ENCODE measurements at places on chromosomes 7 and 10.
A peak's percentile ranks its signal among the peaks of the same experiment; 100 is the strongest.

- peak; percentile 11 for DNase-seq
Measured at GRCh38 chr10:116272440-116273283, at the start of gene GFRA1. GFRA1 (minus strand) TSS chr10:116273206; CDS start chr10:116272029, 1,177 bp downstream.

- peak; percentile 52 for DNase-seq
Measured at GRCh38 chr10:24448351-24448999, 239.5 kb downstream of the KIAA1217 start.

DNA sequence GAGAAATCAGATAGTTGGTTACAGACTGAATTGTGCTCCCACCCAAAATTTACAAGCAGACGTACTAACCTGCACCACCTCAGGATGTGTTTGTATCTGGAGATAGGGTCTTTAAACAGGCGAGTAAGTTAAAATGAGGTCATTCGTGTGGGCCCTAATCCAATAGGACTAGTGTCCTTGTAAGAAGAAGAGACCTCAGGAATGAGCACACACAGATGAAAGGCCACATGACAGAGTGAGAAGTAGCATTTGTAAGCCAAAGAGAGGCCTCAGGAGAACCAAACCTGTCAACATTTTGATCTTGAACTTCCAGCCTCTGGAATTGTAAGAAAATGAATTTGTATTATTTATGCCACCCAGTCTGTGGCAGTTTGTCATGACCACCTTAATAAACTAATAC is 149.5 kb upstream of the VWC2 start:
- no peak for DNase-seq

DNA sequence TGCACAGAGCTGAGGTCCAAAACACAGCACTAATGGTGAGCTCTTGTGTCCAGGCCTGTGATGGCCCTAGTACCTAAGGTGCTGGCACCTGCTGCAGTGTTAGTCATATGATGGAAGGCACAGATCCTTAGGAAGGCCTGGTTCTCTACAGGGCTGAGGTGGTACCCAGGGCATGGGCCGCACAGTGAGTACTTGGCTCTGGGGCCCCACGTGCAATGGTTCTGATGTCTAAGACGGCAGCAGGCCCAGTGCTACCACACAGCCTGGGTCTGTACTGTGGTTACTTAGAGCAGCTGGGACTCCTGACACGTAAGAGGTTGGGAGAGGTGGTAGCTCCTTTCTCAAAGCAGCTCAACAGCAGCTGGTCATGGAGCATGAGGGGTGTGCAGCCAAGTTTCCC is 70.6 kb upstream of the MAGI2 start:
- DNase-seq = no peak

GRCh38 chr10:122461729-122462532 is 578 bp downstream of the HTRA1 start:
- DNase-seq = peak; percentile 58

GRCh38 chr10:119263951-119264617 is 56.7 kb downstream of the GRK5 start:
- DNase-seq = no peak

GRCh38 chr10:133336577-133337369 is at the start of gene CALY:
CALY (minus strand) TSS chr10:133336896; CDS start chr10:133328989, 7,907 bp downstream.
- DNase-seq = no peak

DNA sequence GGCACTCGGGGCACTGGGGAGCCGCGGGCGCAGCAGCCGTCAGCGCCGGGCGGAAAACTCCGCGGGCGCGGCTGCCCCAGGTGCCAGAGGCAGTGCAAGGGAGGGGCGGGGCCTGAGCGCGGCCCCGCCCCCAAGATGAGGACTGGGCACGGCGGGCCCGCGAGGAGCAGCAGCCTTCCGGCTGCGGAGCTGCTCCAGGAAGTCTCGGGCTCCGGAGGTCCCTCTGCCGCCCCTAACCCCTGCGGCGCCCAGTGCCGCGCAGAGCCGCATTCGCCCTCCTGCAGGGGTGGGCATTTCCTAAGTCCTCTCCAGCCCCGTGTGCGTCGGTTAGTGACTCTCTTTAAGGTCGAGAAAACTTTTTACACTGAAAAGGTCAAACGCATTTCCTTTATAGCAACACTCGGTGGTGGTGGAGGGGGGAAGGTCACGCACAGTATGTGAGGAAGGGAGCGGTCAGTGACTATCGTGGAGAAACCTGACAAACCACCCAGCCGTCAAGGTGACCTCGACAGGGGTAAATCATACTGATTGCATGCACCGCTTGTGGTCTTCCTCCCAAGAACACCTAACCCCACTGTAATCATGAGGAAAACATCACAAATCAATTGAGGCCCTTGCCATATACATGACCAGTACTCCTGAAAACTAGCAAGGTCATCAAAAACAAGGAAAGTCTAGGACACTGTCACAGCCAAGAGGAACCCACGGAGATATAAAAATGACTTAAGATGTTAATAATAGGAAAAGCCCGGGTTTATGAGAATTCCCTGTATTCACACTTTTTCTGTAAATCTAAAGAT is at the start of gene ANXA11:
TSS of gene ANXA11 (minus strand) at position 61 of the 800 bp plus-strand sequence. CDS start 32,676 bp downstream, outside the sequence.
- DNase-seq = peak; percentile 71

DNA sequence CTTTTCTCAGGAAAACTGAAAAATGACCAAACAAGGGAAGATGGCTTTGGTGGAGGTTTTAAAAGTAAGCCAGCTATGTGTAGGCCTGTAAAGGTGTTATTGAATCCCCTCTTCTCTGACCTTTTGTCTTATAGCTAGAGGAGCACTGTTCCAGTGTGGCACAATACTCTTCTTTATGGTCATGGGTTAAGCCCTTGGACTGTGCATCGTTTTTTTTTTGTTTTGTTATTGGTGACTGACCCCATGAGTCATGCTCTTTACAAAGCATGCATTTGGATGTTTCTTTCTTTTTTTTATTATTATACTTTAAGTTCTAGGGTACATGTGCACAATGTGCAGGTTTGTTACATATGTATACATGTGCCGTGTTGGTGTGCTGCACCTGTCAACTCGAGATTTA is 19.6 kb upstream of the FAM25A start:
- no peak for DNase-seq

GRCh38 chr10:30114881-30115625 is 55.7 kb upstream of the JCAD start:
- peak; percentile 14 for DNase-seq

All from epithelial cell of esophagus (primary cell).